ENCODE measurements at places on chromosomes 1 and 21. TPM values are rescaled to one million over a fixed set of nuclear protein-coding genes. Genes with fewer than 3 reads are reported as not detected.

- no peak overlapping the region for H3K27ac ChIP-seq
- no peaks in the 10 kb centered on the region for H3K27me3 ChIP-seq
- no peaks in the 10 kb centered on the region for H3K36me3 ChIP-seq
- DNase-seq, result peak; percentile 19
- H3K4me3 ChIP-seq, result no peak overlapping the region
- H3K4me1 ChIP-seq, result peaks cover 3% of the 10 kb centered on the region
These were observed 568.4 kb downstream of the PLA2G4A start for GRCh38 chr1:187396929-187397796.

CFAP126 gene
- total RNA-seq, result not detected

DNA sequence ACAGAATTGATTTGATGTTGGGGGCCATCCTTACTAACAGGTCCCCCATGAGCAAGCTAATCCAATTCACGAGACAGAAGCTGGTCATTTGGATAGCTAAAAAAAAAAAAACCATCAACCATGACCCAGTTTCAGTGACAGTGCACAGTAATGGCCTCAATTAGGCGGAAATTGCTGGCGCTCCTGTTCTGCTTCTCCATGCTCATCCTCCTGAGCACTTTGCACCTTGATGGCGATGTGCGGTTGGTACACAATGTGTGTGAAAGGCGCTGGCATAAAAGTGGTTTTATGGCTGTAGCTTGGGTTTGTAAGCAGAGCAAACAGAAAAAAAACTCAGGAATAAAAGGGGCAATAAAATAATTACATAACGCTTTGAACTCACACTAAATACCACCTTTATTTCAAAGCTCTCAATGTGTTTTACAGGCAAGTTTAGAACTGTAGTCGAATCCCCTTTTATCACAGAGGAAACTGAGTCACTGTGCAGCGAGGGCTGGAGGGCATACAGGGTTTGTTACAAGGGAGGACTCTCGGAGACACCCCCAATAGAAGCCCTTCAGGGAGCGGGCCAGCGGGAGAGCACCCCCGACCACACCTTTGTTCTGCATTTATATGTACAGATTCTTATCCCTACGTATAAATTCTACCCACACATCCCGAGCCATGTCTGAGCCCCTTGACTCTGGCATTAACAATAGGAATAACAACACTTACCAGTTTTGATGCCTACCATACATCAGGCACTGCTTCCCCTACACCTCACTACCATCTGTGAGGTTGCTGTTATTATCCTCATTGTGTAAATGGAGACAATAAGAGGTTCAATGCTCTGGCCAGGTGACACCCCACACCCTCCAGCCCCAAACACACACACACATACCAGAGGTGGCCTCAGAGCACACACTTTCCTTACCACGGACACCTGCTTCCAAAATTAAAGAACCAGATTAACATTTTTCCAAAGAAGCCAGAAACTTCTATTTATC is 213.5 kb upstream of the IRF2BP2 start:
- peak overlapping the region; percentile 6 for H3K27ac ChIP-seq
- H3K4me1 ChIP-seq, result peaks cover 17% of the 10 kb centered on the region

DNA sequence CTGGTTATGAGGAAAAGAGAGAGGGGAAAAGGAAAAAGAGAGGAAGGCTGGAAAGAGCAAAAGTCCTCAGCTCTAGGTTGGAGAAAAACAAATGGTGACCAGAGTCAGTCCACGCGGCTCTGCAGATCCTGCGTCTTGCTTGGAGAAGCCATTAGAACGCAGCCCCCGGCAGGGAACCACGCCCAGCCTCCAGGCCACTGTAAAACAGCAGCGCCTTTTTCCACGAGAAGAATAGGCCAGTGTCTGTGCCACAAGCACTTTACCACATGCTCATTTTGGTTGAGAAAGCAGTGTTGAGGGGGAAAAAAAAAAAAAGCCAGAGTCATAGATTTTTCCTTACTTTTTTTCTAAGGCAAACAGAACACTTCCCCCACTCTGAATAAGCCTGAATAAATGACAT is 846.9 kb upstream of the ADAMTS5 start:
- H3K4me3 ChIP-seq, result no peak overlapping the region
- H3K36me3 ChIP-seq, result no peaks in the 10 kb centered on the region
- DNase-seq, result peak; percentile 35
- no peak overlapping the region for H3K27ac ChIP-seq
- no peaks in the 10 kb centered on the region for H3K4me1 ChIP-seq

SLC6A9 gene
- total RNA-seq, result 8.9 TPM

L1TD1 gene
- 1.8 TPM for total RNA-seq

GRCh38 chr1:85327759-85328158 is 51.3 kb upstream of the BCL10 start:
- no peak overlapping the region for H3K4me3 ChIP-seq
- H3K27ac ChIP-seq, result no peak overlapping the region
- no peaks in the 10 kb centered on the region for H3K36me3 ChIP-seq
- no peak for DNase-seq
- no peaks in the 10 kb centered on the region for H3K4me1 ChIP-seq
- no peaks in the 10 kb centered on the region for H3K27me3 ChIP-seq

- no peaks in the 10 kb centered on the region for H3K36me3 ChIP-seq
- peaks cover 57% of the 10 kb centered on the region for H3K4me1 ChIP-seq
- H3K4me3 ChIP-seq, result no peak overlapping the region
These were observed 107.0 kb downstream of the GALNT2 start for GRCh38 chr1:230174041-230174440.

RIPPLY3 gene
- not detected for total RNA-seq

GRCh38 chr1:85576266-85576641 is 4.3 kb upstream of the CCN1 start:
- no peak for DNase-seq
- H3K27me3 ChIP-seq, result peaks cover 21% of the 10 kb centered on the region
- H3K36me3 ChIP-seq, result no peaks in the 10 kb centered on the region
- H3K4me3 ChIP-seq, result peak overlapping the region; percentile 83

GRCh38 chr1:18955441-18956192 is 859 bp downstream of the IFFO2 start:
- H3K27me3 ChIP-seq, result peaks cover 16% of the 10 kb centered on the region
- peaks cover 22% of the 10 kb centered on the region for H3K4me1 ChIP-seq
- H3K36me3 ChIP-seq, result peaks cover 6% of the 10 kb centered on the region
- H3K27ac ChIP-seq, result peak overlapping the region; percentile 93

DNA sequence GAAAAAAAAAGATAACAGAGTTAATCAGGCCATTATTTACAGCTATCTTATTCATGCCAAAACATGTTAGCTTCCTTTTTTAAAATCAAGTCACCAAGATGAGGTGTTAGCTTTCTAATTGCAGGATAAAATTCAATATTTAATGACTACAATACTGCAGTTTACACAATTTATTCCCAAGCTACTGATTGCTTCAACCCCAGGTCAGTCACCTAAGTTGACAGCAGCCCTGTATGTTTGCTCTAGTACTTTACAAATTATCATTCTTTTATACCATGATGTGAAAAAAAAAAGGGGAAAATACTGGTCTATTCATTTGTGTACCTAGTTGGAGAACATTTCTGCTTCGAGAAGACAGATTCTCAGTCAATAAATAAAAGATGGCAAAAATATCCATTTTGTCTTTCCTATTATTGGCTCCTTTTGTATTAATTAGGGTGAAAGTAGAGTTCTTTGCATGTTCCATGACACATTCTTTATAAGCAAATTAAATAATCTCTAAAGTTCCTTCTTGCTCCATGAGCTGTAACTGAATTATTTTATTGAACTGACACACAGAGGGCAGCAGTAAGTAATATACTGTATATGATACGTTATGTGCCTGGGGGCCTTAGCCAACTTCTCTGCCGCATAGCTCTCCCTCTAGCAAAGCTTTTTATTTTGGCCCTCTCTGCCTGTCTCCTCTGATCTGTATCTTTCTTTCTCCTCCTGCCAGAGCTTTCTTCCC is 48.0 kb downstream of the DIPK1A start:
- H3K27ac ChIP-seq, result no peak overlapping the region
- H3K4me3 ChIP-seq, result no peak overlapping the region
- peaks cover 5% of the 10 kb centered on the region for H3K36me3 ChIP-seq
- no peaks in the 10 kb centered on the region for H3K27me3 ChIP-seq
- H3K4me1 ChIP-seq, result no peaks in the 10 kb centered on the region

DNA sequence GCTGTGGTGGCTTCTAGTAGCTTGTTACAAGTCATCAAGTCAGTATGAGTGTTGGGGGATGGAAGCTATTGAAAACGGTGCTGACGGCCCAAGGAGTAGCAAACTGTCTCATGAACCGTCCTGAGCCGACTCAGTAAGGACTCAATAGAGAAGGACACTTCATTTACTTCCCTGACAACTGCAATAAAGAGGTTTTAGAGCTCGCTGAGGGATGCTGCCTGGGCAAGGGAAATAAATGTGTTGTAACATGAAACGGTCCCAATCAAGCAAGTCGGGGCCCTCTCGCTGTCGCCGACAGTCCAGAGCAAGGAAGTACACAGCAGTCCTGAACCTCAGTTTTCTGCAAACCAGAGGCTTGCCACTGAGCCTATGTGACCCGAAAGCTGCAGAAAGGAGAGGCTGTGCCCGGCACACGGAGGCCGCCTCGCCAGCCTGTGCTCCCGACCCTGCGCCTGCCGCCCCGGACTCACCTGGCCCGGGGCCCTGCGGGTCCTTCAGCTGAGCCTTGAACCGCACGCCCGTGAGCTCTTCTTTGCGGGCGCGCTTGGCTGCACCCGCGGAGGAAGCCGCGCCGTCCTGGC is 423 bp downstream of the URB1 start:
- no peak for DNase-seq
- peaks cover 6% of the 10 kb centered on the region for H3K36me3 ChIP-seq
- no peaks in the 10 kb centered on the region for H3K27me3 ChIP-seq
- H3K4me3 ChIP-seq, result peak overlapping the region; percentile 86
- no peaks in the 10 kb centered on the region for H3K4me1 ChIP-seq

GRCh38 chr1:193185901-193186731 is at the start of gene B3GALT2:
TSS of gene B3GALT2 (minus strand) at chr1:193186613. CDS start at chr1:193181562, 5,051 bp downstream.
- H3K4me3 ChIP-seq, result peak within 1 kb of the TSS; percentile 100
- DNase-seq, result peak; percentile 56
- H3K36me3 ChIP-seq, result peaks cover 9% of the 10 kb centered on the region
- H3K4me1 ChIP-seq, result peaks cover 22% of the 10 kb centered on the region

PATJ gene
- total RNA-seq, result 2.0 TPM

GRCh38 chr1:96912248-96912647 is 190.7 kb downstream of the PTBP2 start:
- H3K4me3 ChIP-seq, result no peak overlapping the region
- no peaks in the 10 kb centered on the region for H3K36me3 ChIP-seq
- no peak for DNase-seq
- no peak overlapping the region for H3K27ac ChIP-seq
- no peaks in the 10 kb centered on the region for H3K4me1 ChIP-seq

DNA sequence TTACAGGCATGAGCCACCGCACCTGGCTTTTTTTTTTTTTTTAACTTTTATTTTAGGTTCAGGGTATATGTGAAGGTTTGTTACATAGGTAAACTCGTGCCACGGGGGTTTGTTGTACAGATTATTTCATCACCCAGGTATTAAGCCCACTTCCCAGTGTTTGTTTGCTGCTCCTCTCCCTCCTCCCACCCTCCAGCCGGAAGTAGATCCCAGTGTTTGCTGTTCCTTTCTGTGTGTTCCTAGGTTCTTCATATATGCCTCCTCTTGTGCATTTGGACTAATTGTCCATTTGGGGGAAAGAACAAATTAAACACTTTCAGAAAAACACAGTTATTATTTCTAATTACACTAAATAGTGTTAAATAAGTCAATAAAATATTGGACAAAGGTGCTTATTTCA is 1.1 kb upstream of the SLC2A7 start:
- H3K27me3 ChIP-seq, result no peaks in the 10 kb centered on the region
- DNase-seq, result no peak
- H3K4me1 ChIP-seq, result no peaks in the 10 kb centered on the region
- no peak overlapping the region for H3K27ac ChIP-seq
- H3K36me3 ChIP-seq, result peaks cover 9% of the 10 kb centered on the region

- peak; percentile 5 for DNase-seq
- H3K4me1 ChIP-seq, result peaks cover 2% of the 10 kb centered on the region
- no peaks in the 10 kb centered on the region for H3K36me3 ChIP-seq
- H3K27me3 ChIP-seq, result peaks cover 1% of the 10 kb centered on the region
These were observed 207.0 kb upstream of the VAMP3 start for GRCh38 chr1:7564137-7564536.

FYB2 gene
- total RNA-seq, result not detected

EPRS1 gene
- 135 TPM for total RNA-seq

DNA sequence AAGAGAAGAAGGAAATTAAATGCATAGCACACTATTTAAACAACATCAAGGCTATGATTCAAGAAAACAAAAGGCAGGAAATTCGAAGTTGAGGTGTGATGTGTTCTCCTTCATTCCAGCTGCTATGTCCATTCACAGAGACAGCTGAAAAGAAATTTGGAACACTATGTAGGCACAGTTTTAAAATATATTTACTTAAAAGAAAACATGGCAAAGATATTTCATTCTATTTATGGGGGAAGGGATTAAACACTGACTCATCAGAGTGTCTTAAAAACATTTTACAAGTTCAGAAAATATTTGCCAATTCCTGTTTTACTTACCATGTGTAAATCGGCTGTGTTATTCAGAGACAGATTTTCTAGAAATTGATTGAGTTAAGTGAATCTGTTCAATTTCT is 39.4 kb upstream of the NGF start:
- no peak overlapping the region for H3K27ac ChIP-seq
- no peak overlapping the region for H3K4me3 ChIP-seq

- H3K36me3 ChIP-seq, result no peaks in the 10 kb centered on the region
- H3K4me3 ChIP-seq, result no peak overlapping the region
- H3K27ac ChIP-seq, result no peak overlapping the region
- H3K4me1 ChIP-seq, result no peaks in the 10 kb centered on the region
- H3K27me3 ChIP-seq, result peaks cover 2% of the 10 kb centered on the region
- DNase-seq, result no peak
These were observed 75.7 kb upstream of the RAB4A start for GRCh38 chr1:229195246-229195645.

BEND5 gene
- total RNA-seq, result 34.8 TPM

DNA sequence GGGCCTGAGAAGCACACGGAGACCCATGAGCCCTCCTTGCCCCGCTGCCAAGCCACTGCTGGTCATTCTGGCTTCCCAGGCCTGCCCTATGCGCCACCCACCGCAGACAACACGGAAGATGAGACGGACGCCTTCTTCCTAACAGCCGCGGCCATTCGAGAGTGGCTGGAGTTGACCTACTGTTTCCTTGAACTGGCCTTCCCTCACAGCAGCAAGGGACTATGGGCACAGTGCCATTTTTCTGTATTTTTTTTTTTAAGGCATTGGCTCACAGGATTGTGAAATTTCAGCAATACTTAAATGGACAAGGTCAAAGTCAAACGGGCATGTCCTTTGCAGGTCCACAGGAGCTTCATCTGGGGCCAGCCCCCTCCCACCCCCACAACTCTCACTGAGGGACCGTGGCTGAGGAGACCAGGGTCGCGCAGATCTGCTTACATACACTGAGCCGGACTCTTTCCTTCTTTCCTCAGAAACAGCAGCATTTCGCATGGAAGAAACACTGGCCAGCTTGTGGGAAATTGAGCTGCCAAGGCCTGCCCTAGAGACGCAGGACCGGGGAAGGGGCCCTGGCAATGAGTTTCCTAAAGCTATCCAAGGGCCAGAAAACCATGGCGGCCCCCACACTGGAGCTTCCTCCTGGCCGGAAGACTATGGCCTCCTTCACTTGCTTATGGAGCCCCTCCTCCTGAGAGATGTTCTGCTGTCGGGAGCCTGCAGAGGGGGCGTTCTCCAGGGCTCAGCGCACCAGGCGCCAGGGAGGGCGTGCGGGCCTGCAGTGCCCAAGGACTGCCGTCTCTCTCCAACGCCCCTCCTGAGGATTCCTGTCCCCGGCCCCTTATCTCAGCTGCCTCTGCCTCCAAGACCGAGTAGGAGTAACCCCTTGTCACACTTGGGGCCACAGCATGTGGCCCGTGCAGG is 98.9 kb downstream of the PGBD5 start:
- H3K4me3 ChIP-seq, result no peak overlapping the region
- DNase-seq, result no peak
- H3K27me3 ChIP-seq, result peaks cover 5% of the 10 kb centered on the region
- no peak overlapping the region for H3K27ac ChIP-seq
- peaks cover 8% of the 10 kb centered on the region for H3K36me3 ChIP-seq
- H3K4me1 ChIP-seq, result no peaks in the 10 kb centered on the region

Data from glutamatergic neuron (in vitro differentiated cells).